Fibroblast of lung (primary cell): ENCODE measurements at places on chromosomes 7 and 10.

DNA sequence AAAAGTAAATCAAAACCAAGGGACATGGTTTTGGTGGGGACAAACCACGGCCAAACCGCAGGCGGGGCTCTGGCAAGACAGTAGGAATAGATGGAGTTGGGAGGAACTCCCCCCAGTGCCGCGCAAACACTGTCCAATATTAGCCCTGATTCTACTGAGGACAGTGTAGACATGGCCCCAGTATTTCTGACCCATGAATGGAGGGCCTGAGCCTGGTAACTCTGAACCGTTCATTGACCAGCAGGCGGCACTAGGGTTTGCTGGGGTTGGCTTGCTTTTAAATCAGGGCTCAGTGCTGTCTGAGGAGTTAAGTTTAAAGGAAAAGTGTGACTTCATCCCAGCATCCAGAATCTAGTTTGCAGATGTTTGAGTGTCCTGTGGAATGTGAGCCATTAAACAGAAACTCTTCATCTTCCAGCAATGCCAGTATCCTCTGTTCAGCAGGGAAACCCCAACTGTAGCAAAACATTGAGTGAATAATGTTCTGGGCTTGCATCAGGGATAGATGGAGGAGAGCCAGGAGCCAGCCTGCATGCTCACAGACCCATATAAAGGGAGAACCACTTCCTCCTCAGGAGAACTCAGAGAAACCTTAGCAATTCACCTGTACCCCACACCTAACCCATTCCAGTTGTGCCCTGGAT, 147.4 kb upstream of the PRSS58 start:
- DNase-seq: peak; percentile 41

- no peak for DNase-seq
These were observed at the start of gene ADCY1 for GRCh38 chr7:45573661-45574415. ADCY1 (plus strand) TSS chr7:45574368; CDS start chr7:45574544, 176 bp downstream.

DNA sequence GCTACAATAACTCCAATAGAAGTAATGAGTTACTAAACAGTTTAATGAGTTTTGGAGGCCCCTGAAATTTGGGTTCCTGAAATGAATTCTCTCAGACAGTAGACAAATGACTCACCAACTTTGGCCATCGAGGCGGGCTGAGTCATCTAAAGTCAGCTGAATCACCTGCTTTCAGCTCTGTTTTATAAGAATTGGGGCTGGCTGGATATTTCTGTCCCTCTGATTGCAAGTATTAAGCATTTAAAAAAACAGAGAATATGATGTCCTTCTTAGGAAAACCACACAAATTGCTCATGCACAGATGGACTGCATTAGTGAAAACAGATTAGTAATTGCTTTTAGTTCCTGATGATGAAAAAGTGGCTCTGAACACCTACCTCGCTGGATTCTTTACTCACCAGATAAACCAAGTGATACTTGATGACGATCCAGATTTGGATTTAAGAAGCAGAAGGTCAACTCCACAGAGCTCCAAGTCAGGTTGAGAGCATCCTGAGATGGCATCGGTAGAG, 59.1 kb downstream of the ZNF365 start:
- peak; percentile 88 for DNase-seq

DNA sequence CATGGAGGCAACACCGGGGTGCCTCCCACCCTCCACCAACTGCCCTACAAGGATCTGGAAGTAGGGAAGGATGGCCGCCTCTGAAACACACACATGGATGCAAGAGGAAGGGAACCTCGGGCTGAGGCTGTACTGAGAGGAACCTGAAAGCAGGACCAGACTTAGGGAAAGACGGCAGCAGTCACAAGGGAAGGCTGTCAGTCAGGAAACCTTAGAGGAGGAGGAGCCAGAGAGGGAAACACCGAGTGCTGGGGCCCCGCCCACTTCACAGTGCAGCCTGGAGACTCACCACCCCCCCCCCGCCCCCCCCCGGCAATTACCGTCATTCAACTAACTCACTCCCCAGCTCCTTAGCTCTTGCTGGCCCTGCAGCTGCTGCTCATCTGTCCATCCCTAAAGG, 2.5 kb downstream of the CYREN start:
- DNase-seq: no peak

GRCh38 chr10:126133906-126134656, 237.7 kb downstream of the FANK1 start:
- DNase-seq: peak; percentile 80

DNA sequence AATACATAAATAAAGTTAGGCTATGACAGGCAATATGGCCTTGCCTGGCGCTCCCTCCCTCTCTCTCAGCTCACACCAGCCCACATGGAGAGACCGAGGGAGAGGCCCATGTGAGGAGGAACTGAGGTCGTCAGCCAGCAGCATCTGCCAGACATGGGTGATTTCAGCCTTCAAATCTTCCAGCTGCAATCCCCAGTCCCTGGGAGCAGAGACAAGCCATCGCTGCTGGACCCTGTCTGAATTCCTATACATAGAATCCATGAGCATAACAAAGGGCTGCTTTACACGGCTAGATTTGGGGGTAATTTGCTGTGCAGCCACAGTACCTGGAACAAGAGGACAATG, 35.6 kb downstream of the ANKRD16 start:
- no peak for DNase-seq

DNA sequence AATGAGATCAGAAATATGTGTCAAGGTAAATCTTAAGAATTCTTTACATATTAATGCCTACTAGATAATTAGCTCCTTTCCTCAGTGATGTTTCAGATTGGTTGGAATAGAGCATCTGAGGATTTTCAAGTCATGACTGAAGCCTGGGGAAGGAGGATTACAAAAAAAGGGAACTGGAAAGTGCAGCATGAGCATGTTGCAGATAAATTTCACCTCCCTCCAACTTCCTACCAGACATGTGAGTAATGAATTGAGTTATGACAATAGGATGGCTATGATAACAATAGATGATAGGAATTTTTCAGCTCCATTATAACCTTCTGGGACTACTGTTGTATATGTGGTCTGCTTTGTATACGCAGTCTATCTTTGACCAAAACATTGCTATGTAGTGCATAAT, 104.2 kb upstream of the RAB18 start:
- DNase-seq: no peak

DNA sequence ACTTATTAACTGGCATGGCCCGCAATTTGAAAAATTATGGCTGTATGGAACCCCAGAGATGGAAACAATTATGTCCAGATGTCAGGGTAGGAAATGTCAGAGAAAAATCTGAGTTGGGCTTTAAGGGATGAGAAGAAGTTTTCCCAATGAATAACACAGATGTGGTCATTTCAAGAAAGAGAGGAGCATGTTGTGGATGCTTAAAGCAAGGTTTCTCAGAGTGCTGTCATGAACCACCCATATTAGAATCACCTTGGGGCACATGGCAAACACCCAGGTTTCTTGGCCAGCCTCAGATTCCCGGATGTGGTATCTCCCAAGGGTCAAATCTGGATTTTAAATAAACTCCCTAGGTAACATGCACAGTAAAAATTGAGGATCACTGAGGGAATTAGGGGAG, 43.6 kb downstream of the LAMB4 start:
- no peak for DNase-seq

DNA sequence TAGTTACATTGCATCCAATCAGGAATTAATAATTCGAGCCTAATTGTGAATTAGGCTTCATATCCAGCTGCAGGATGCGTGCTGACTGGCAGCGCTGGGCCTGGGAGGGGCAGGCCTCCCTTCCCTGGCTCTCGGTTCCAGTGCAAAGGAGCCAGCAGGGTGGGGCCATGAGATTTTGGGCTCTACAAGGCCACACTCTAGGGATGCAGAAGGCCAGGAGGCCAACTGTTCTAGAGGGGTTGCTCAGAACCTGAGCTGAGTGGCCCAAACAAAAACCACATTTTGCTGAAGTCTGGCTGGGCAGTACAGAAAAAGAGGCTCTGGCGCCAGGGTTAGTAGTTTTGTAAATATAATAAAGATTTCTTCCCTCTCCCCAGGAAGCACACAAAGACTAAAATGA, 72.3 kb downstream of the CLEC2L start:
- no peak for DNase-seq

- no peak for DNase-seq
These were observed 474.7 kb downstream of the ANKRD7 start for GRCh38 chr7:118699222-118699621.

GRCh38 chr10:47114680-47115186, 185.3 kb upstream of the GDF10 start:
- DNase-seq: no peak

DNA sequence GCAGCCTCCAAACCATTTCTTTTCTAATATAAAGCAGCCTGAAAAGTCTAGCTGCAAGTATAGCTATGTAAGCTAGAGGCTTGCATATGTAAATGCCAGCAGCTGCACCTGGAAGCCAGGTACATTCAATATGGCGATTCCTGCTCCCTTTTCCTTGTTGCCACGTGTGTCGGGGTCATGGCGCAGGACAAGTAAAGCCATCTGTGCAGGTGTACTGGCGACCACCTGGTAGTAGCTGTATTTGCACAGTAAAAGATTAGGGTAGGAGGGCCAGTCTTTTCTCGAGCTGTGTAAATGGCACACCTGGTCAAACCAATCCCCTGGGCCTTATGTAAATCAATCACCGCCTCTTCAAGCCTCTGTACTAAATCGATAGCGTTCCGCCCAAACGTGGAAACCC, 484.5 kb downstream of the MAGI2 start:
- no peak for DNase-seq

DNA sequence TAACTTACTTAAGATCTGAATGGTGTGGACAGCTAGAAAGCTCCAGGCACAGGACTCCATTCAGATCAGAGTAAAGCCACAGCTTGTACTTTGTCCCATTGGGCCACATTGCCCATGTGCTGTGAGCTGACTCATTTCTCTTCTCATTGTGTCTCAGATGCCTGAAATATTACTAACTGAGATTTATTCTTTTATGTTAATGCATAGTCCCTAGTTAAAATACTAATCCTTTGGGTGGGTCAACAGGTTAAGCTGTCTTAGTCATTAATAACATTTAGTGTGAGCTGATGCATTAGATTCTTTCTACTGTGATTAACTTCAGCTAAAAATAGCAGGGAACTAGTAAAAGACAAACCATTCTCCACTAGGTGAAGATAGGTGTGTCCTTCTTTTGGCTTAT, 104.7 kb upstream of the ARMC3 start:
- DNase-seq: peak; percentile 69

GRCh38 chr10:43214071-43214955, 52.6 kb downstream of the RASGEF1A start:
- DNase-seq: no peak

DNA sequence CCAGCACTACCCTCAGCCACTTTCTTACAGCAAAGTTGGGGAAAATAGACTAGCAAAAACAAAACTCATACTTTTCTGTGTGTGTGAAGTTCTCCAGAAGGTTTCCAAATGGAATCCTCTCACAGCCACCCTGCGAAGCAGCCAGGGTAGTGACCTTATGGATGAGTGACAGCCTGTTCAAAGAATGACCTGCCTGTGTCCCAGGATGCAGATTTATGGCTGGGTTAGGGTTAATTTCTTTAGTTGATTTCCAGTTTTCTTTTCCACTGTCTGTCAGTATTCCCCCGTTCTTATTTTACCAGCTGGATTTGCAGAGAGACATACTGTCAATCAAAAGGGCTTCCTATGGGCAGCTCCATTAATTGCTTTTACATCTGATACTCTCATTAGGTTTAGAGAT, 2.4 kb upstream of the SEMA4G start:
- no peak for DNase-seq

GRCh38 chr7:128037081-128037480, 5.8 kb upstream of the LRRC4 start:
- no peak for DNase-seq

- DNase-seq: no peak
These were observed 86.0 kb downstream of the WDFY4 start for GRCh38 chr10:48770561-48771089.

GRCh38 chr10:71471957-71472365, 75.2 kb downstream of the CDH23 start:
- DNase-seq: no peak

DNA sequence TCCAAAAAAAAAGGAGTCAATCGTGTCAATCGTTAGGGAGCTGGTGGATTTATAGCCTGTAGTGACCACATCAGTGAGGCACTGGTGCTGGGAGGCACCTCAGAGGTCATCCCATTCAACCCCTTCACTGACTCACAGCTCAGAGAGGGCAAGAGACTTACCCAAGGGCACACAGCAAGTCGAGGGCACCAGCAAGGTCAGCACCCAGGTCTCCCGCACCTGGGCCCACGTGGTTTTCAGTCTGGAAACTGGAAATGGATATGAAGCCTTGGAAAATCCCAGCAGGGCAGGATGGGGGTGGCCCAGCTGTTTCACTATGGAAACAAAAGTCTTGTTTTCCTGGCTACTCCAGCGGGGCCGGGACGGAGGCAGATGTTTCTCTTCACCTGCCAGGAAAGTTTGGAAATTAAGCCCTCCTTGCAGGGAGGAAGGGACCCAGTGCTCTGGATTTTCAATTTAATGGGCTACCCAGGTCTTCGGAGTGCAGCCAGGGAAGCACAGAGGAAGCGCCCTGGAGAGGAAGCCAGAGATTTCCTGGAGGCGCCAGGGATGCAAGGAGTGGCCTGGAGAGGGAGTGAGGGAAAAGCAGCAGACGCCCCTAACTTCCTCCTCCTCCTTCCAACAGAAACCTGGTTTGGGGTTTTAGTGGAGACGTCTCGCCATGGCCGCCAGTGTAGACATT, 157.2 kb upstream of the TNRC18 start:
- DNase-seq: peak; percentile 14

GRCh38 chr10:9634466-9634865, 1383.2 kb upstream of the CELF2 start:
- DNase-seq: peak; percentile 68

DNA sequence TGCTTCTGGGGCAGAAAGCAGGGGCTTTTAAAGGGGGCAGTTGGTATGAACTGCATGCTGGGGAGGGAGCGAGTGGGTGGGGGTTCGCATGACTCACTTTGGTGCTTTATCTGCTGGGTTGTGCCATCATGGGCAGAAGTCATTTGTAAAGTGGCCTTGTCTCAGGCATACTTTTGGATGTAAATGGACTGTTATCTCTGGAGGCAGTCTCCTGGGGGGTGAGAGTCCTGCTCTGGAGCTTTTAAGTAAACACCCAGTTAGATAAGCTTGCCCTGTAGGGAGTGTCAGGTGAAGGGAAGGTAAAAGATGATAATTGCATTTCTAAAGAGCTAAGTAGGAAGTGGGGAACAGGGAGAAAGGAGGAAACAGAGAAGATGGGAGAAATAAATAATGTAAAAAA, 1.6 kb upstream of the GSTO1 start:
- no peak for DNase-seq

- no peak for DNase-seq
These were observed 87.2 kb downstream of the MDFIC start for GRCh38 chr7:115009139-115009538.

DNA sequence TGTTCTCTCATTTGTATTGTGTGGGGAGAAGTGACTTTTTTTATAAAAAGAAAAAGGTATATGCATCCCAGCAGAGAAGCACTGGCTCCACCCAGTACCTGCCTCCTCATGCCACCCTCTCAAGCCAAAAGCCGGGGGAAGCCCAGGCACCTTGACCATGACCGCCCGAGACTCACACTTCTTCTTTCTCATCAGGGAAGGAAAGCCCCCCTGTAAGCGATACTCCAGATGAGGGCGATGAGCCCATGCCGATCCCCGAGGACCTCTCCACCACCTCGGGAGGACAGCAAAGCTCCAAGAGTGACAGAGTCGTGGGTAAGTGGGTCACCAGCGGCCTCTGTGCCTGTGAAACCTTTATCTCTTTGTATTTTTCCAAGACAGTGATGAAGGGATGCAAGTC, 22.9 kb downstream of the IKZF1 start:
- no peak for DNase-seq
